CD4-positive, alpha-beta T cell treated with Interleukin-4 for 4 hours (primary cell): ENCODE measurements at places on chromosomes 1 and 21.

GRCh38 chr1:206892351-206892984 lies 4.8 kb upstream of the IL24 start:
- DNase-seq = no peak

- DNase-seq = no peak
These were observed 1.6 kb upstream of the IFNGR2 start for GRCh38 chr21:33401630-33401992.

- no peak for DNase-seq
These were observed 72.4 kb upstream of the IFNAR2 start for GRCh38 chr21:33157303-33157702.

DNA sequence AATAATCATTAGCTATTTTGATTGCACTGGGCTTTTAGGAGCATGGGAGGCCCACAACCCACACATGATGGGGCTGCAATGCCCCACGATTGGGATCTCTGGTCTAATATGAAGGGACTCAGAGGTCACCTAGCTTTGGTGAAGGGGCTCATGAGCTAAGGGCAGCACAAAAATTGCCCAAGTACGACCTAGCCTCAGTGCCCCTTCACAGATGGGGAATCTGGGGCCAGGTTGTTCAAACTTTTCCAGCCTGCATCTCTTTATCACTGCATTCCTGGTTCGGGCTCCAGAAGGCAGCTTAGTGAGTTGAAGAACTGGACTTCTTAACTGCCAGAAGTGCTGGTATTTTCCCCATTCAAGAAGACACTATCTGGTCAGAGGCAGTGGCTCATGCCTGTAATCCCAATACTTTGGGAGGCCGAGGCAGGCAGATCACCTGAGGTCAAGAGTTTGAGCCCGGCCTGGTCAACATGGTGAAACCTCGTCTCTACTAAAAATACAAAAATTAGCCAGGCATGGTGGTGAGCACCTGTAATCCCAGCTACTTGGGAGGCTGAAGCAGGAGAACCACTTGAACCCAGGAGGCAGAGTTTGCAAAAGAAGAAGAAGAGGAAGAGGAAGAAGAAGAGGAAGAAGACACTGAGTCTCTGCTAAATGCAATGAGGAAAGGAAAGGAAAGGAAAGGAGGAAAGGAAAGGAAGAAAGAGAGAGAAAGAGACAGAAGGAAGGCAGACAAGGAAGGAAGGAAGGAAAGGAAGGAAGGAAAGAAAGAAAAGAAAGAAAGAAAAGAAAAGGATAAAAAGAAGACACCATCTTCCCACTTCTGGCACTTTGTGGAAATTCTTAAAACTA lies 258.5 kb upstream of the IRF2BP2 start:
- no peak for DNase-seq

DNA sequence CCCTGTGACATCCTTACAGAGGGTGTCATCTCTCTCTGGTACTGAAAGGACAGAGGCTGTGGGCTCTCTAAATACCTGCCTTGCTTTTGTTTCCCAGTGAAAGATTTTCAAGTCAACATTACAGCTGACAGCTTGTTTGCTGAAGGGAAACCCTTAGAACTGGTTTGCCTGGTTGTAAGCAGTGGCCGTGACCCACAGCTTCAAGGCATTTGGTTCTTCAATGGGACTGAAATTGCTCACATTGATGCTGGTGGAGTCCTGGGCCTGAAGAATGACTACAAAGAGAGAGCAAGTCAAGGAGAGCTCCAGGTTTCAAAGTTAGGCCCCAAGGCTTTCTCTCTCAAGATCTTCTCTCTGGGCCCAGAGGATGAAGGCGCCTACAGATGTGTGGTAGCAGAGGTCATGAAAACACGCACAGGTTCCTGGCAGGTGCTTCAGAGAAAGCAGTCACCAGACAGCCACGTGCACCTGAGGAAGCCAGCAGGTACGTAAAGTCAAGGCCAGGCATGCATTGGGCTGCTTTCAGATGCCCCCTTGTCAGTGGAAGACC lies 11.8 kb downstream of the CD101 start:
- DNase-seq = no peak
